Central memory CD8-positive, alpha-beta T cell (primary cell): ENCODE measurements at places on chromosomes 1 and 21.
A peak's percentile ranks its signal among the peaks of the same experiment; 100 is the strongest.

DNA sequence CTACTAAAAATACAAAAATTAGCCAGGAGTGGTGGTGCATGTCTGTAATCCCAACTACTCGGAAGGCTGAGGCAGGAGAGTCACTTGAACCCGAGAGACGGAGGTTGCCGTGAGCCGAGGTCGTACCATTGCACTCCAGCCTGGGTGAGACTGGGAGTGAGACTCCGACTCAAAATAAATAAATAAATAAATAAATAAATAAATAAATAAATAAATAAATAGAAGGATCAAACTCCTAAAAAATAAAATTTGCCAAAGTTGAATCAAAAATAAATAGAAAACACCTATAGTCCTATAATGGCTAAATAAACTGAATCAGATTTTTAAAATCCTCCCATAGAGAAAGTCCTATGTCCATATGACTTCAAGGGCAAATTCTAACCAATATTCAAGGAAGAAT lies 15.2 kb upstream of the PEX19 start:
- H3K27me3 ChIP-seq, result no peaks in the 10 kb centered on the region
- no peaks in the 10 kb centered on the region for H3K4me1 ChIP-seq
- H3K27ac ChIP-seq, result no peak overlapping the region
- no peak overlapping the region for H3K4me3 ChIP-seq

GRCh38 chr21:34201481-34201858 lies 128.1 kb downstream of the MRPS6 start:
- H3K27me3 ChIP-seq, result no peaks in the 10 kb centered on the region
- peak overlapping the region; percentile 38 for H3K27ac ChIP-seq
- peak overlapping the region; percentile 80 for H3K4me3 ChIP-seq
- no peak for DNase-seq
- peaks cover 5% of the 10 kb centered on the region for H3K36me3 ChIP-seq

DNA sequence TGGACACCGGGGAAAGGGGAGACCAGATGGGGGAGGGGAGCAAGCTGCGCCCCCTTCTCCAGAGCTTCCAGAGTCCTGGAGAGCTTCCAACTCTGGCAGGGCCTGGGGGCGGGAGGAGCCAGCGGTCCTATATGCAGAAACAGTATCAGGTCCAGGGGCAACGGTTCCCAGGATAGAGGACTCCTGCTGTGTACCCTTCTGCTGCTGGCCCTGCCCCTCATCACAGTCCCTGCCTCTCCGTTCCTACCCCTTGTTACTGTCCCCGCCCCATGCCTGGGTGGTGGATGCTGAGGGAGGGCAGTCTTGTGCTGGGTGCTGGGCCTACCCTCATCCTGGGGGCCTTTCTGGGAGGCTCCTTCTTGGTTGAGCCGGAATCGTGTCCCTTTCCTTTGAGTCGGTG lies 19.2 kb upstream of the PEX10 start:
- H3K4me1 ChIP-seq, result peaks cover 20% of the 10 kb centered on the region
- no peak overlapping the region for H3K27ac ChIP-seq
- H3K36me3 ChIP-seq, result peaks cover 3% of the 10 kb centered on the region
- H3K4me3 ChIP-seq, result no peak overlapping the region

DNA sequence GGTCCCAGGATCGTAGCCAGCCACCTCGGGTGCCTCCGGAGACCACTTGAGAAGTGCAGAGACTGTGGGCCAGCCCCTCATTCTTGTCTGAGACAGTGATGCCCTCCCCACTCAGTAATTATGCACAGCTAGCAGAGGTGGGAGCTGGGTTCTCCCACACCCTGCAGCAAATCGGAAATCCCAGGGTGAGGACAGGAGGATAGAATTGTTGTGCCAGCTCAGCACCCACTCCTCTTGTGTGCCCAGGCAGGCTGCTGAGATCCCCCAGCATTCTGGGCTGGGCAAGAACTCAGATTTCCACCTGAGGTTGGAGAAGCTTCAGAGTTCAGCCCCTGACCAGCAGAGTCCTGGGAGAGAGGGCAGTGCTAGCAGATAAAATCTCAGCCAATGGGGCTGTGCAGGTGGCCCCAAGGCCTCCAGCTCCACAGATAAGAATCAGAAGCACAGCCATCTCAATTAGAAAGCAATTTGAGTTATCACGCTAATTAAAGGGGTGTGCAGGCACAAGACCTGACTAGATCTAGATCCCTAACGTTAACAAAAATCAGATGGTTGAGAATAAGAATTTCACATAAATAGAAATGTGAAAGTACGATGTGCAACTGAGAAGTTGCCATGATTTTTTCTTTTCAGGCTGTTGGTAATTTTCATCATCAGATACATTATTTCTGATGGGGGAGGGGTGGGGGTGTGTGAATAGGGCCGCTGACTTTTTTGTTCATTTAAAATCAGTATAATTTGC lies 45.5 kb upstream of the IRF2BP2 start:
- no peak for DNase-seq
- no peaks in the 10 kb centered on the region for H3K4me1 ChIP-seq
- H3K4me3 ChIP-seq, result no peak overlapping the region
- peaks cover 2% of the 10 kb centered on the region for H3K36me3 ChIP-seq
- H3K27me3 ChIP-seq, result peaks cover 14% of the 10 kb centered on the region

- peaks cover 5% of the 10 kb centered on the region for H3K4me1 ChIP-seq
- DNase-seq, result no peak
- no peak overlapping the region for H3K4me3 ChIP-seq
- H3K36me3 ChIP-seq, result no peaks in the 10 kb centered on the region
These were observed 50.0 kb downstream of the BEND5 start for GRCh38 chr1:48726557-48727215.

DNA sequence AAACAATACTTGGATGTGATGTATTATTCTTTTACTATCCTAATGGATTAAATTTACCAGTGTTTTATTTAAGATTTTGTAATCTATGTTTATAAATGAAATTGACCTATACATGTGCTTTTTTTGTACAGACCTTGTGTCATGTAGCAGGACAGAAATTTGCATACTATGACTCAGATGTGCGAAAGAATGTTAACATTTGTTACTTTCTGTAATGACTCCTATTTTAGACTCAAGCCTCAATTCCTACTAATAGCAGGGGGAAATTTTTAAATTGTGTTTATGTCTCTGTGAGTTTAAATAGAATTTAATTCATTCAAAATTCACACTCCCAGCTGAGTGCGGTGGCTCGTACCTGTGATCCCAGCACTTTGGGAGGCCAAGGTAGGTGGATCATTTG lies 21.8 kb upstream of the RIMKLA start:
- no peak overlapping the region for H3K4me3 ChIP-seq
- H3K4me1 ChIP-seq, result no peaks in the 10 kb centered on the region
- DNase-seq, result no peak

DNA sequence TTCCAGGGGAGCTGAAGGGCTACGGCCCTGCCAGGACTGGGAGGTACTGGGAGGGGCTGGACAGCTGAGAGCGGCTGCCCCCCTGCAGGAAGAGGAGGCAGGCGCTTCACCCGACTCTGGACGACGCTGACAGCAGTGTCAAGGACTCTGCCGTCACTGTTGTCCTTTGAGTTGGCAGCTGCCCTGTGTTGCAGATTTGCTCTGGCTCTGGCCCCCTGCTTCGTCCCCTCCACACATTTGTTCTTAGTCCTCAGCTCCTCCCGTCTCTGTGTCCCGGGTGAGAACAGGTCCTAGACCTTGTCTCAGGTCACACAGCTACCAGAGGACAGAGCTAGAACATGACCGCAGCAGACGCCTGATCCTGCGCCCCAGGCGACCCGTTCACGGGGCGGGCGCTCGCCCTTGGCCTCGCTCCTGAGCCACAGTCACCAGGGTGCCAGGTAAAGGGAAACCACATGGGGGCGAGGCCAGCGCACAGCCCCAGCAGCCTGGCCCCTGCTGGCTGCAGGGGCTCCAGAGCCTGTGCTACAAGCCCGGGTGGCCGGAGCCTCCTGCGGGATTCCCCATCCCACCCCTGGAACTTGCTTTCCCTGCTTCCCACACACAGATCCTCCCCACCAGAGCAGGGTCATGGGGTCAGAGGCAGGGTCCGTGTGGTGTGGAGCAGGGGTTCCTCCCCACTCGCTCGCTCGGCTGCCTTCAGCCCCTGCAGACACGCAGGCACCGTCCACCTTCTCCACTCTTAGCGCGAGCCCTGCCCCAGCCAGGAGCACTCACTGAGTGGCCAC lies 10.7 kb upstream of the NPHP4 start:
- H3K27me3 ChIP-seq, result no peaks in the 10 kb centered on the region
- no peak overlapping the region for H3K4me3 ChIP-seq
- DNase-seq, result no peak
- H3K4me1 ChIP-seq, result peaks cover 52% of the 10 kb centered on the region
- peak overlapping the region; percentile 64 for H3K27ac ChIP-seq

DNA sequence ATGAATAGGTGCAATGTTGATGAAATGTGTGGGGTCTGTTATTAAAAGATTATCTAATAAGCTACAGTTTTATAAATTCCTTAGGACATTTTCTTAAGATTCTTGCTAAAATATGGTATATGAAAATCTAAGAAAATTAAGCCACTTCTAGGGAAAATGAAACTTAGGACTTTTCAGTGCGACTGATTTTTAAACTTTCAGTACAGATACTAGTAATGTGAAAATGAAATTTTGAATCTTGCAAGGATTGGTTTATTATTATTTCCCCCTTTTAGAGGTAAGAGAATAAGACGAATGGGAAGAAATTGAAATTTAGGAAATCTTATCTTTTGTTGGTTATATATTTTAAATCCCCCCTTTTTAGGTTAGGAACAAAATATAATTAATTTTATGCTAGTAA lies 16.4 kb downstream of the CAPZA1 start:
- H3K4me3 ChIP-seq, result peak overlapping the region; percentile 69
- no peak for DNase-seq
- H3K36me3 ChIP-seq, result peaks cover 18% of the 10 kb centered on the region
- H3K27me3 ChIP-seq, result no peaks in the 10 kb centered on the region
- H3K4me1 ChIP-seq, result peaks cover 63% of the 10 kb centered on the region
- peak overlapping the region; percentile 76 for H3K27ac ChIP-seq

- no peak overlapping the region for H3K27ac ChIP-seq
- H3K36me3 ChIP-seq, result no peaks in the 10 kb centered on the region
- H3K4me1 ChIP-seq, result no peaks in the 10 kb centered on the region
- H3K4me3 ChIP-seq, result no peak overlapping the region
- DNase-seq, result no peak
These were observed 243.1 kb downstream of the PRDM2 start for GRCh38 chr1:13943055-13943454.
